Stimulated activated CD4-positive, alpha-beta T cell treated with anti-CD3 and anti-CD28 coated beads, Interleukin-2, amount 100 ng/mL, for 4 hours (primary cell): ENCODE measurements at places on chromosomes 1 and 21.

DNA sequence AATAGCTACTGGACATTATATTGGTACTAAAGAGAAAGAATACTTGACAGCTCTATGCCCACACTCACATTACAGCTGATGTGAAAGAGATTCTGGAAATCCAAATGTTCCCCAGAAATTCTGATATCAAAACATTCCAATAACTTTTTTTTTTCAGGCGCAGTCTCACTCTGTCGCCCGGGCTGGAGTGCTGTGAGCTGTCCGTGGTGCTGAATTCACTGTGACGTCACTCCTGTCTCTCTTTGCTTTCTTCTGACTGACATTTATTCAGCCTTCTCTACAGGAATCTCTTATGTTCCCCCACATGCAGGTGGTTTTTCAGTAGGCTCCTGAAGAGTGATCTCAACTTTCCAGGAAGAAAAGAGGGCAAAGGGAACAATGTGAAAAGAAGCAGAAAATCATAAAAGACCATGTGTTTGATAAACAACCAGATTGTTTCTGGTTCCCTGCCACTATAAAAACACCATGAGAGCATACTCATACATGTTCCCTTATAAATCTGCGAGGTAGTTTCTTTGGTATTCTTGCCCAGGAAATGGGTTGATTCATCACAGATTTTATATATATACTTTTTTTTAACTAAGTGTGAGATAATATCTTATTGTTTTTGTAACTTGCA is 6.2 kb downstream of the S100A7A start:
- peak; percentile 49 for DNase-seq

DNA sequence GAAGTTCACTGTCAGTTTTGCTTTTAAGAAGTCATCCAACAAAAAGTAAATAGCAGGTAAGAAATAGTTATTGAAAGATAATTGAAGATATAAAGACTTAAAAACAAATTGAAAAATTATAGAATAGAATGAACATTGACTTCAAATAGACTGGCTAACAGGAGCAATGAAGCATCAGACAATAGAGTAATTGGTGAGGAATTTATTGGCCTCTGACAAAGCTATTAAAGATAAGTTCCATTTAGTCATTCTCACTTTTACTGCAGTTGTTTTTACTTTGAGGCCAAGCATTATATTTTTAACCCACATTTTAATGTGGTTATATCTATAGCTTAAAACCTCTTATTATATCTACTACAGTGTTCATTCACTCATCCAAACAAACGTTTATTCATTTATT is 228.8 kb upstream of the ADGRL2 start:
- no peak for DNase-seq

DNA sequence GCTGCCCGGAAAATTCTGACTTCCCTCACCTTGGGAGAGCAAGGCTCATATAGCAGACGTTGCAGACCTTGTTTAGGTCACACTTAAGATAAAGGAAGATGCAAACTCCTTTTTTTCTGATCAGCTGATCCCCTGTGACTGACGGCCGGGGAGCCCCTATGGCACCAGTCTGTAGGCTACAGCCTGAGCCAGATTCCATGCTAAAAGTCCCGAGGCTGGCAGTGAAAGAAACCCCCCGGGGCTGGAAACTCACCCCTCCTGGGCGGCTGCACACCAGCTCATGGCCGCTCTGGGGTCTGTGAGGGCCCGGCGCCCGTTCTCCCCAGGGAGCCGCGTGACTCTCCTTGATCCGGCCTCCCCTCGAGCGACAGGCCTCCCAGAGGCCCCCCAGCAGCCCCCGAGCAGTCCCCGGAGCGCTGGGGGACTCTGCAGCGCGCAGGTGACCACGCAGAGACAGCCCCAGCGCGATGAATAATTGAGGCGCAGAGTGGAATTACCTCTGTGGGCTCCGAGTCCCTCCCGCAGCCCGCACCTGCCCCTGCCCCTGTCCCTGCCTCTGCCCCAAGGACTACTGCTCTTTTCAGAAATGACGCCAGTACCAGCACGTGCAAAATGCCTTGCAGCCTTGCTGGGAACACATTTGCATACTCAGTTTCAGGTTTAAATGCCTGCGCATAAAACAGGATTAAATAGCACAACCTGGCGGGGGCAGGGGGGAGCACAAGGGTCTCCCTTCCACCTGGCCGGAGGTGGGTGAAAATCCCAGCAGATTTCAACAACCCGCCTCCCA is 62.6 kb upstream of the CLDN14 start:
- DNase-seq = no peak

DNA sequence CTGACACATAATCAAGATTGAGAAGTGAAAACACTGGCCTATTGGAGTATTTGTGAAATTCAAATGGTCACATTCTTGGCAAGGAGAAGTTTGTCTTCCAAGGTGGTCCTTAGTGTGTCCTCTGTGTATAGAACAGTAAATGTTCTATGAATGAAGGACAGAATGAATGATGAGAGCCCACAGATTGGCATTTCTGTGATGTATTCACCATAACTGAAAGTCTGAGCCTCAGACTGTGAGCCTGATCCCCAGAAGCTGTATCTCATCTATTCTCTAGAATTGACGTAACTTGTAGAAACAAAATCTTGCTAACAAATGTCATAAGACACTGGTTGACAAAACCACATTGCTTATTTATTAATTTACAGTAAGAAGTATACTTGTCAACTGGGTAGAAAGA is 111.5 kb upstream of the ETV3 start:
- DNase-seq = no peak

DNA sequence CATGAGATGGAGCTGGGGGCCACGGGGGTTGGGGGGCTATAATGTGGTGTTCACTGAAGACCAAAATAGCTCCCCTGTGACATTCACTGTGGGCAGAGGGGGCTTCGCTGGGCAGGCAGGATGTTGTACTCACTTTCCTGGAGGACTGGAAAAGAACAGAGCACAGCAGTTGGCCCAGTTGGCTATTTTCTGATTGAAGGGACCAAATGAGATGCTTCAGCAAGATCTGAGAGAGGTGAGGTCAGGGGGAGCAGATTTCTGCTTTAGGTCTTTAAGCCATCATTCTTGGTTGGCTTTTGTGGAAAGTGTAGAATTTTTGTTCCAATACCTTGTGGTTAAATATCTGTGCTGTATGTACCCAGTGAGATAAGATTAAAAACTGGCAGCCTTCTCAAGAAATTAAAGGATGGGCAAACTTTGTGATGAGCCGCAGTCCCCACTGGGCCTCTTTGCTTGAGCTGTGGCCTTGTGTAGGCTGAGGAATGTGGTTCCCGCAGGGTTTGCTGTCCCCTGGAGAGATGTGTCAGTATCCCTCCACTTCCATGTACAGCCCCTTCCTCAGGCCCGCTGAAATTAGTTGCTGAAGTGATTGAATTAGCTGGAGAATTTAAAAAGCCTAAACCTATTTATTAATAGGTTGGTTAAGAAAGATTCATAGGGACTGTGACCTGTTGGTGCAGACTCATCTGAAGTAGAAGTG is 80.7 kb downstream of the ATP5PO start:
- DNase-seq = no peak

- no peak for DNase-seq
Measured at GRCh38 chr1:81585371-81585770, 215.4 kb upstream of the ADGRL2 start.

- no peak for DNase-seq
Measured at GRCh38 chr1:202632241-202632640, 78.0 kb downstream of the SYT2 start.

GRCh38 chr1:100721526-100722207 is 2.1 kb downstream of the VCAM1 start:
- DNase-seq = no peak

- no peak for DNase-seq
Measured at GRCh38 chr1:24147194-24147593, 4.3 kb upstream of the IL22RA1 start.

DNA sequence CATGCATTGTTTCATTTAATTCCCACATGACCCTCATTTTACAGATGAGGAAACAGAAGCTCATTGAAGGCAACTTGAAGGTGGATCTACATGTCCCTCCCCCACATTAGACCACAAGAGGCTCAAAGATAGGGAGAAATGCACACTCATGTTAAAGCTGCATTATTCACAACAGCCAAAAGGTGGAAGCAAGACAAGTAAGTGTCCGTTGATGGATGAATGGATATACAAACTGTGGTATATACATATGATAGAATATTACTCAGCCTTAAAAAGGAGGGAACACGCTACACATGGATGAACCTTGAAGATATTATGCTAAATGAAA is 149.7 kb upstream of the JUN start:
- DNase-seq = no peak

DNA sequence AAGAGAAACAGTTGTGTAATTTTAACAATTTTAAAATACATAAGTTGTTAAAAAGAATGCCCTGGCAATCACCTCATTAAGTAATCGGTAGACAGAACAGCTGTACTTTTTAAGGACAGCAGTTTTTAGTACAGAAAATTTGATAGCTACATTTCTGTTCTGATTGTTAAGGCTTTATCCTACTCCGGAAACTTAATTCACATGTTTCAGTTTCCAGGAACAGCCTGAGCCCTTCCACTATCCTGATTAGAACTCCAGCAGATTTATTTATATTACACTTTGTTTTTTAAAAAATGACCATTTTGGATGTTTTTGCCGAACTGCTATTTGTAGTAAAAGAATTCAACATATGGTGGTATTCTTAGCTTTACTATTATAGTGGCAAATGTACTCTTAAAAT is 8.7 kb downstream of the PRRC2C start:
- DNase-seq = no peak

- DNase-seq = no peak
Measured at GRCh38 chr1:83029050-83029449, 969.9 kb downstream of the TTLL7 start.

DNA sequence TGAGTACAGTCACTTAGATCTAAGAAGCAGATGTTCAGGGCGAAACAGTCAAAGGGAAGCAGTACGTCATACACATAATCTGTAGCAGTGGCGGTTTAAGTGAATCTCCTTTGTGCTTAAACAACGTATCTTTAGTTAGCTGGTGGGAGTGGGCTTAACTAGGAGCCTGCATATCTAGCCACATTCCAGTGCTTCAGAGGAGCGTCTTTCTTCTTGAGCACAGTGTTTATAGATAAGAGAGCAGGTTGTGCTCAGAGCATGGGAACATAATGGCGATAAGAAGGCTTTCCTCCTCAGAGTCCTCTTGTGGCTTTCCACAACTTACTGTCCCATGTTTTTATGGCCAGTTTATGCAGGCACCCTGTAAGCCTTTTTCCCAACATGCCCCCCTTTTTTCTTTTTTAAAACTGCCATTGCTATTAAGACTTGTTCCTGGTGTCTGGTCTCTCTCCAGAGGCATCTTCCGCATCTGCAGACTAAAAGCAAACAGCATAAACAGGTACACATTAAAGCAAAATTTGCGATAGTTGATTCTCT is 3.2 kb downstream of the DAP3 start:
- no peak for DNase-seq

DNA sequence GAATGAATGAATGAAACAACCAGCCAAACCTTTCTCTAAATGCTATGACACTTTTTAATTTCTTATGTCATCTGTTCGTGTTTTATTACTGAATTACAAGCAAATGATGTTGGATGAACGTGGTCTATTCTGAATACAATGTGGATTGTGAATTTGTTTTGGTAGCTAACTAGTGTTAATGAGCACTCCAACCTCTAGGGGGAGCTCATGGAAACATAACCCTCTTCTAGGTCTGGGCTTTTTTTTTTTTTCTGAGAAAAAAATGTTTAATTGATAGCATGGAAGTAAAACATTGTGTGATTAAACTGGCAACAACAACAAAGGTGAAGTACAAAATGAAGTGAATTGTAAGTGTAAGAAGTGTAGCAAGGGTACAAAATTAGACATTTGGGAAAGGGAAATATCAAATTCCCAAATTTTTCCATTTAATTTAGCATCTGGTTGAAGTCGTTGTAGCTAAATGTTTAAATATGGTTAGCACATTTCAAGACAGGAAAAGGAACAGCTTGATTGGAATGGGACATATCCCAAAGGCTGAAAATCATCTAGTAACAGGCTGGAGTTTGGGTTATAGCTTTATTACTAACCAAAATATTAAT is 42.6 kb upstream of the PTGS2 start:
- no peak for DNase-seq

- no peak for DNase-seq
Measured at GRCh38 chr1:59976194-59977074, 49.9 kb upstream of the CYP2J2 start.

DNA sequence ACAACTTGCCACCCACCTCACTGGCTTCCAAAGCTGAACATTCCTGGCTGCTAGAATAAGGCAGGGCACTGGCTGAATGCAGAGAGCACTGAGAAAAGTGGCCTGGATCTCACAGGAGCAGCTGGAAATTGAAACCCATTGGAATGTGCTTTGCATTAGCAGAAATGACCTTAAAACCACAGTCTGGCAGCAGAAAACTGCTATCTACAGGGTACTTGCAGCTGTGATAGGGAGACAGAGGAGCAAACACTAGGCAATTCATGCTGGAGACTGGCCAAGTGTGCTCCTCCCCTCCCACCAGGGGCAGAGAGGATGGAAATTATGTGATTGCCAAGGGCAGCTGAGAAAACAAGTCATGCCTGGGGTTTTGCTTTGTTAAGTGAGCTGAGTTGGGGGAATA is 47.2 kb downstream of the HSD3B1 start:
- DNase-seq = no peak

- DNase-seq = no peak
Measured at GRCh38 chr1:24699628-24700027, 45.6 kb upstream of the CLIC4 start.

DNA sequence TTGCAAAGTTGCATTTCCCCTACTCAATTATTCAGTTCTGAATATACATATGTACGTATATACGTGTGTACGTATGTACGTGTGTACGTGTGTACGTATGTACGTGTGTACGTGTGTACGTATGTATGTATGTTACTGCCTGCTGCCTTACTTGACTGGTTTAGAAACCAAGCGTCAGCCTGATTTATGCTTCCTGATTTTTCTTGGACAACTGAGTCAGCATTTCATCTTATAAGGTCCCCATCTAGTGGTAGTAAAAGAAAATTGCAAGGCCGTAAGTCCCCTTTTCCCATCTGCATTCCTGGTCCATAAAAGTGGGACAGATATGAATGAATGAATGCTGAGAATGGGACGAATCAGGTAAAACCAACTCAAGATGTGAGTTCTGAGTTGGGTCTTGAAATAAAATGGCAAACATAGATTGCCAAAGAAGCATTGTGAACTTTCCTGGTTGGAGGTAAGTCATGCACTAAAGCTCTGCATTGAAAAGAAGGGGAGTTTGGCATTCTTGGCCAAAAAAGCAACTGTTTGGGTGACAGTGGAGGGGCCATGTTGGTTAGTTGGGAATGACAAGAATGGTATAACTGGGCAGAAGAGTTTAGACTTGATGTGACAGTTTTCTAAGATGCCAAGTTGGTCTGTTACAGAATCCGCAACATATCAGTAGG is 76.4 kb upstream of the DNAH14 start:
- no peak for DNase-seq

GRCh38 chr21:29215709-29216108 is 83.0 kb upstream of the BACH1 start:
- no peak for DNase-seq

DNA sequence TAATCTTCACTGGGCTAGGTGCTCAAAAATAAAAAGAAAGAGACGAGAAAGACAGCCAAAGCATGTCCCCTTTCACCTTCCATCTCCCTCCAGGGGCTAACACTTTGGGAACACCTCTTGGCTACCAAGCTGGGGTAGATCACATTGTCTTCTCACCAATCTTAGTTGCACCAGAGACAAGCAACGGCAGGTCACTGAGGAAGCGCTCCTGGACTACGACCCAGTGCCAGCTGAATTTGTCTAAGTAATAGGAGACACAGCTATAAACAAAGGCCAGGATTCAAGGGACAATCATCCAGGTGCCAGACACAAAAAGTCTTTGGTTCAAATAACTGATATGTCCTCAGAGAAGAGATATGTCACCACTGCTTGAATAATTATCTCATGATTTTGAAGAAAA is 100.4 kb downstream of the SLC45A1 start:
- no peak for DNase-seq
